Renal cortex interstitium (tissue), 15 donors: ENCODE measurements at places on chromosomes 7 and 10. TPM values are rescaled to one million over a fixed set of nuclear protein-coding genes. Genes with fewer than 3 reads are reported as not detected.

DNA sequence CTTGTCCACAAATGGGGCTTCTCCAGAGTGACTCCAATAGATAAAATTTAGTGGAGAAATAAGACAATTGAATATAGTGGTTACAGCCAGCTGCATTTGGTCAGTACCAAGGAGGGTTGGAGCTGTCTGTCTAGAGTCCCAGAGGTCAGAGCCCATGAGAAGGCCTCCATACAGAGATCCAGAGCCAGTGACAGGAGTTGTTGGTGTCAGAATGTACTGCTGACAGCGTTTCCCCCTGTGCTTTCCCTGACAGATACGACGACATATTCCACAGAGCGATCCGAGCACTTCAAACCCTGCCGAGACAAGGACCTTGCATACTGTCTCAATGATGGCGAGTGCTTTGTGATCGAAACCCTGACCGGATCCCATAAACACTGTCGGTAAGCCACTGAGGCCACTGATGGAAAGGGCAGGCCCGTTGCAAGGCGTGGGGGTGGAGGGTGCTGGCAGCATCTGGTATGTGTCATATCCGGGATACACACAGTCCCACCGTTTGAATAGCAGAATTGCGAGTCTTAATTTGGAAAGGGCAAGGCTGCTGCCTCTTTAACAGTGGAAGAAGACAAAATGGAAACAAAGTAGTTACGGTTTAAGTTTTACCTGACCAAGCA is 483.6 kb downstream of the NRG3 start:
- no peak for DNase-seq

- DNase-seq, result no peak
Observed at GRCh38 chr10:13047529-13048206, 46.2 kb upstream of the CCDC3 start.

Gene LIPJ
- polyA plus RNA-seq, result 0.32 TPM

DNA sequence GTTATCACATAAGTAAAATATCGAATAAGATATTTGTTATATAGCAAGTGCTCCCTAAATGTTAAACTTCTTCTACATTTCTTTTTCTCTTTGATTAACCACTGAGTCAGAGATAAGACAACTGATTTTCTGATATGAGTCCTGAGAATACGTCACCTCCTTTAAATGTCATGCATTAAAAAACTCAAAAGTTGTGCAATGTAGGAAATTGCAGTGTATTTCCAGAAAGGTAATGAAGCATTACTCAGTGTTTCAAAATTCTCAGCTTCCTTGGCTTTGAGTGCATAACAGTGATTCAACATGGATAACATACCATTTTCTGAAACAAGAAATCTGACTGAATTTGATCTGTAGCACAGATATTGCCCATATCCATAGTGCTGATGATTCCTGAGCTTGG is 155.8 kb downstream of the BMPER start:
- no peak for DNase-seq

GRCh38 chr10:8114741-8115617 is 60.5 kb downstream of the GATA3 start:
- no peak for DNase-seq

Gene OR9A2
- not detected for polyA plus RNA-seq

Gene PRF1
- 0.42 TPM for polyA plus RNA-seq

GRCh38 chr7:46955531-46955930 is 626.4 kb downstream of the TNS3 start:
- DNase-seq, result no peak

Gene GIMAP8
- 7.1 TPM for polyA plus RNA-seq

Gene LRRC4
- 7.2 TPM for polyA plus RNA-seq

GRCh38 chr7:33494474-33494873 is 365.1 kb downstream of the BBS9 start:
- peak; percentile 8 for DNase-seq

GRCh38 chr10:80066809-80067208 is 11.7 kb upstream of the TMEM254 start:
- DNase-seq, result no peak

Gene LRRC17
- 82.3 TPM for polyA plus RNA-seq

DNA sequence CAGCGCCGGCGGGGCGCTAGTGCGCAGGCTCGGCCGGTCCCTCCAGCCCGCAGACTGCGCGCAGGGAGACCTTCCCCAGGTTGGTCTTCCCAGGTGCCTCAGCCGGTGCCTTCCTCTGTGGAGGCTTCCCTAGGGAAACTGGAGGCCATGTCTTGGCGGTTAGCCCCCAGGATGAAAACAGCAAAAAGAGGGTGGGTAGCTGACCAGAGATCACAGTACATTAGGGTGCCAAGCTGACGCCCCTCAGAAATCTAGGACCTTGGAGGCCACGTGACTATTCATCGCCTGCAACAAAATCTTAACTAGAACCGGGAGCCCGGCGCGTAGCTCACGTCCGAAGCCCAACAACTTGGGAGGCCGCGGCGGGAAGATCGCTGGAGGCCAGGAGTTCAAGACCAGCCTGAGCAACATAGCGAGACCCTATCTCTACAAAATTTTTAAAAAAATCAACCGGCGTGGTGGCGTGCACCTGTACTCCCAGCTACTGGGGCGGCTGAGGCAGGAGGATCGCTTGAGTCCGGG is 327 bp upstream of the FIS1 start:
- DNase-seq, result no peak

GRCh38 chr10:218798-219197 is 83.5 kb downstream of the ZMYND11 start:
- DNase-seq, result no peak

Gene PRSS37
- polyA plus RNA-seq, result 0.30 TPM

DNA sequence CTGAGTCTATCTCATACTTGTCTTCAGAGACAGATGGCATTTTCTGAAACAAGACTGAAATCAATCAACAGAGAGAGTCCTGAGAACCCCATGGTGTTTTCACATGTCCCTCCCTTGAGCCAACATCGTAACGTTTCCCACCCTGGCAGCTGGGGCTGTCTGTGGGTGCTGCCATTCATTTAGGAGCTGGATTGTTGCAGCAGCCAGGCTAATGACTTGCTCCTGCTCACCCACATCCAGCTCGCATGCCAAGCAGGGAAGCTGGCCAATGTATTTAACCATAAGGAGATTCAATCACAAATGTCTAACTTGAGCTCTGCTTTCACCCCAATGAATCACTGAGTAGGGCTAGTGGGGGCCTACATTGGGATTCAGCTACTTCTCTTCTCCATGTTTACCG is 146.1 kb downstream of the ADRA2A start:
- no peak for DNase-seq

Gene LSM8
- polyA plus RNA-seq, result 73.5 TPM

Gene CTAGE8
- polyA plus RNA-seq, result 14.3 TPM

Gene FANK1
- polyA plus RNA-seq, result 11.0 TPM

DNA sequence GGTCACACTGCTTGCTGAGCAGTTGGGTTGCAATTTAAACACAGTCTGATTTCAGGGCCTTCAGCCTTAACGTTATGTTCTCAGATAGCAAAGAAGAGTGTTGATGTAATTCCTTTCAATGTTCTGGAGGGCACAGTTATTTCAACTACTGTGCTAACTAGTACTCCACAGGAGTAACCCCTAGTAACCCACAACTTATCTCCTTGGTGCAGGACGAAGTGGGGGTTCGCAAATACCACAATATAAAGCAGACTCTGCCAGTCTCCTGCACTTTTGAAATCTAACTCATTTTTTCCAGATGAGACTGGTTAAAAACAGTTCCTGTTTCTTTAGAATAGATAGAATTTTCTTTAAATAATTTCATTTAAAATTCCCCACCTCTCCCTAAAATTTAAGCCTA is 47.1 kb upstream of the NCAPG2 start:
- no peak for DNase-seq

GRCh38 chr10:129548600-129548999 is 81.6 kb downstream of the MGMT start:
- no peak for DNase-seq

DNA sequence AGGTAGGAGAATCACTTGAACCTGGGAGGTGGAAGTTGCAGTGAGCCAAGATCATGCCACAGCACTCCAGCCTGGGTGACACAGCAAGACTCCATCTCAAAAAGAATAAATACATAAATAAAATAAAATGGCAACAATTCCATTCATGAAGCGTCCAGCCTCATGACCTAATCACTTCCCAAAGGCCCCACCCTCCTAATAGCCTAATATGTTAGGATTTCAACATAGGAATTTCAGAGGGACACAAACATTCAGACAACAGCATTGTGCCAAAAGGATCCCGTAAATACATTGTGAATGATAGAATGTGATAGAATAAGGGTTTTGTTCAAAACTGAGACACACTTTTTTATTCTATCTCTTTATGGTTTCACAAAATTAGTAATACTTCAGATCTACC is 90.3 kb downstream of the FAM107B start:
- no peak for DNase-seq

Gene CRHR2
- 0.13 TPM for polyA plus RNA-seq

Gene WDR91
- polyA plus RNA-seq, result 50.9 TPM

DNA sequence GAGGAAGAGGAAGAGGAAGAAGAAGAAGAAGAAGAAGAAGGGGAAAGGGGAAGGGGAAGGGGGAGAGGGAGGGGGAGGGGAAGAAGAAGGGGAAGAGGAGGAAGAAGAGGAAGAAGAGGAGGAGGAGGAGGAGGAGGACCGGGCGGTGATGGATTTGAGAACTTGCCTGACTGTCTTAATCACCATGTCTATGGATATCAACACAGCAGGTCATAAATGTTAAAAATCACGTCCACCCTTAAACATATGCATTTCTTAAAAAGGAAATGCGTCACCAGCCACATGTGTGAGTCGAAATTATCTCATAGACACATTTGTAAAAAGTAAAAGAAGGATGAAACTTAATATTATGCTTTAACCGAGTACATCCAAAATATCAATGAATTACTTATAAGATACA is 42.1 kb upstream of the INSIG1 start:
- no peak for DNase-seq

Gene COBL
- 26.0 TPM for polyA plus RNA-seq

DNA sequence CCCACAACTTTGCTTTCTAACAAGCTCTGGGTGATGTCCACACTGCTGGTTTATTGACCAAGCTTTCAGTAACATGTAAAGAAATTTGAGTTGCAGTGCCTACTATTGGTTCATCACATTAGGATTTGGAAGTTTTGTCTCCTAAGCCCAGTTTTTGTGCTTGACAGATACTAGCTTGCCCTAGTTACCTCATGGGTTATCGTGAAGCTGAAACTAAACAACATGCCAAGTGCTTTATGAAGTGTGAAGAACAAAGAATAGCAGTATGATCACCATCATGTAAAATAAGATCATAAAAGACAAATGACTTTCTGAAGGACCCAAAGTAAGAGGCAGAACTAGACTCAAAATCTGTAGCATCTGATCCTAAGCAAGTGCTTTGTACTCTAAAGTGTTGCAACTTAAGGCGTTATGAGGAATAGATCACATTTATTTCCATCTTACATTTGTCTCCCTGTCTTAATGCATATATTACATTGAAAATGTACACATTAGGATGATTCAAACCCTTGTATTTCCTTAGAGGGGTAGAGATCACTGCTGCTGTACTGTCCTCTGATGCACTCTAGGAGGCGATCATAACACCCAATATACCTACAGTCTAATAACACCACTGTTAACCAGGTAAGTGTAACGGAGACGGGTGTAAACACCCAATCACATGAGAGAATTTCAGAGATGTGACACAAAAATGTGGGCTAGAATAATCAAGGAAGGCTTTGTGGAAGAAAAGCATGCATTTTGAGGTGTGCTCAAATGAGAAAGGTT is 71.3 kb downstream of the NRCAM start:
- DNase-seq, result no peak

DNA sequence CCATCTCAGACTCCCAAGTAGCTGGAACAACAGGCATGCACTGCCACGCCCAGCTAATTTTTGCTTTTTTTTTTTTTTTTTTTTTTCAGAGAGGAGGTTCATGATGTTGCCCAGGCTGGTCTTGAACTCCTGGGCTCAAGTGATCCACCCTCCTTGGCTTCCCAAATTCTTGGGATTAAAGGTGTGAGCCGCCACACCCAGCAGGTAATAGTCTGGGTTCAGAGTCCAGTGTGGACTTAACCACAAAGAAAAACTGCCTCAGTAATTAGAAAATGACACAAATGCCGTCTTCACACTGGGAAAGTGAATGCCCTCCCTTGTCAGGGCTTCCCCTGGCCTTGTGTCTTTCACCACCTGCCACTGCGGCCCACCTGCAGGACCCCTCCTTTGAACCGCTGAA is 101.1 kb downstream of the RAB11FIP2 start:
- no peak for DNase-seq

- peak; percentile 47 for DNase-seq
Observed at GRCh38 chr10:59622320-59623132, 87.1 kb downstream of the SLC16A9 start.
